ENCODE measurements at places on chromosomes 5 and 9.

GRCh38 chr9:110179734-110180133 is 28.2 kb downstream of the C9orf152 start:
- peak; percentile 90 for DNase-seq

- no peak for DNase-seq
Measured at GRCh38 chr9:126650404-126651341, 36.9 kb downstream of the LMX1B start.

- no peak for DNase-seq
Measured at GRCh38 chr5:14313986-14314690, 171.0 kb downstream of the TRIO start.

DNA sequence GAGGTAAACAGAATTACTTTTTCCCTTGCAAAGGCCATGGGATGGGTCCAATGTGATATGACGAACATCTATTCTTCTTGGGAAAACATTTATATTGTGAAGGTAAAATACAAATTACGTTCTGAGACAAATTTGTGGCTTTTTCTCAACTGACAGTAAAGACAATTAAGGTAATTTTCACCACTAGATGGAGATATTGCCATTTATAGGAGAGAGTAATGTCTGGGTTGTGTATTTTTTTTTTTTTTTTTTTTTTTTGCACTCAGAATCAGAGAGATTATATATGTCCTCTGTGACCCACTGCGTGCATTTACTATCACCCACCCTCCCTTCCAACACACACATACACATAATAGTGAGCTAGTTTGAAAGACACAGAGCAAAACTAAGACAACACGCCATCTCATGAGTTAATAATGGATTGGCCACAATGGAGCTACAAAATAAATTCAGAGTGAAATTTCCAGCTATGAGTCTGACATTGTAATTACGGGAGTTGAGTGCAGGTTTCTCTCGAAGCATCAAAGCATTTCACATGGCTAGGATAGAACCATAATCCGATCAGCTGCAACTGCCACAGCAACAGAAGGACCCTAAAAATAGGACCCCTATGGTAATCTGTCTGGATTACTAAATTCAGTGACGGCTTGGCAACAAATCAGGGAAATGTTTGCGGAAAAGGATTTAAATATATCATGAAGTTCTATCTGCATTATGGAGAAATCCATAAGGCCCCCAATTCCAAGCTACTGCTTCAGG is 49.2 kb downstream of the ANXA1 start:
- peak; percentile 24 for DNase-seq

DNA sequence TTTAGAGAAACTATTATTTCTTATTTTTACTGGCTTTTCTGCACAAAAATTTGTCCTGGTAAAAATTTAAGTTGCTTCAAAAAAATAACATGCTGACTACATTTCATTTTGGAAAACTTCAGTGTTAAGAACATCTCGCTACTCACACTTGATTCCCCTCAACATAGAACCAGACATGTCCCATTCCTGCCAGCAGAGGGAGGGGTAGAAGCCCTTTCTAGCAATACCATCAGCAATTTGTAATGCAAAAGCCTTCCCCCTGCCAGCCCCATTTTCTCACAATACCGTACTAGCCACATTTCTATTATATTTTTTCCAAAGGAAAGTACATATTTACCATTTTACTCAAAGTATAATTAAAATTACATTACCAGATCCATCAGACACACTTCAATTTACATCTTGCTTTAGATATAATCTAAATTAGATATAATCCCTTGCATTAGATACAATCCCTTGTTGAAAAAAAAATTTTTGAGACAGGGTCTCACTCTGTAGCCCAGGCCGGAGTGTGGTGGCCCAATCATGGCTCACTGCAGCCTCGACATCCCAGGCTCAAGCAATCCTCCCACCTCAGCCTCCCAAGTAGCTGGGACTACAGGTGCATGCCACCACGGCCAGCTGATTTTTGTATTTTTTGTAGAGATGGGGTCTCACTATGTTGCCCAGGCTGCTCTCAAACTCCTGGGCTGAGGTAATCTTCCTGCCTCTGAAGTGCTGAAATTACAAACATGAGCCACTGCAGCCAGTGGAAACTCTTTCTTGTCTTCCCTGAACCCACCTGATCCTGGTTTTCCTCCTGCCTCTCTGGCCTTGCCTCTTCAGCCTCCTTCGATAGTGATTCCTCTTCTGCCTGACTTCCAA is 39.6 kb upstream of the IDNK start:
- peak; percentile 68 for DNase-seq

DNA sequence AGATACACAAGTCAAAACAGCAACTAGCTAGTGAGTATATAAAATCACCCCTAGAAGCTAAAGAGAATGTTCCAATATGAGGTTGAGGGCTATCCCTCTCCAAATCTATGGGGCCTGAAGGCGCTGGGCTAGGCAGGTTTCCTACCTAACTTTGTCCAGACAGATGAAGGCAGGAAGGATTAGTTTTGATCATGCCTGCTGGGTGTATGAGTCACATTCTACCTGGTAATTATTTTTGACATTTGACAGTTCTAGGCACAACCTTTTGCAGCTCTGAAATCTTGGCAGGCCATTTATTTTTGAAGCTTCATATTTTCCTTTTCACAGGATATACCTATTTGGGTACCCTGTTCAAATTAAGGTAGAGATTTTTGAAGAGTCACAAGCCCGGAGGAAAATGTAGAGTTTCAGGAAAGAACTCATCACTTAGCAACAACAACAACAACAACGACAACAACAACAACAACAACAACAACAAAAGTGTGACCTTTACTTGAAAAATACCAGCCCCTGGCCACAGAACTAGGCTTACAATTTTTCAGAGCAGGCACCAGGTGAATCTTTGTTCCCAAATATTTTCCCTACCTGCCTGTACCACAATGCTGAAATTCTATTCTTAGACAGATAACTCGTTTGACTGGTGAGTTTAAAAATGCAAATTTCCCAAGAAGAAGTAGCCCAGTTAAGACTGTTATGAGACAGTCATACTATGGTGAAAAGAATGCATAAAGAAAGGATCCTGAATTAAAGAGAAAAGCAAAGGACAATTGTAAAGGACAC is 175.5 kb upstream of the TUT7 start:
- no peak for DNase-seq

GRCh38 chr9:15293804-15294316 is 13.2 kb downstream of the TTC39B start:
- peak; percentile 53 for DNase-seq

DNA sequence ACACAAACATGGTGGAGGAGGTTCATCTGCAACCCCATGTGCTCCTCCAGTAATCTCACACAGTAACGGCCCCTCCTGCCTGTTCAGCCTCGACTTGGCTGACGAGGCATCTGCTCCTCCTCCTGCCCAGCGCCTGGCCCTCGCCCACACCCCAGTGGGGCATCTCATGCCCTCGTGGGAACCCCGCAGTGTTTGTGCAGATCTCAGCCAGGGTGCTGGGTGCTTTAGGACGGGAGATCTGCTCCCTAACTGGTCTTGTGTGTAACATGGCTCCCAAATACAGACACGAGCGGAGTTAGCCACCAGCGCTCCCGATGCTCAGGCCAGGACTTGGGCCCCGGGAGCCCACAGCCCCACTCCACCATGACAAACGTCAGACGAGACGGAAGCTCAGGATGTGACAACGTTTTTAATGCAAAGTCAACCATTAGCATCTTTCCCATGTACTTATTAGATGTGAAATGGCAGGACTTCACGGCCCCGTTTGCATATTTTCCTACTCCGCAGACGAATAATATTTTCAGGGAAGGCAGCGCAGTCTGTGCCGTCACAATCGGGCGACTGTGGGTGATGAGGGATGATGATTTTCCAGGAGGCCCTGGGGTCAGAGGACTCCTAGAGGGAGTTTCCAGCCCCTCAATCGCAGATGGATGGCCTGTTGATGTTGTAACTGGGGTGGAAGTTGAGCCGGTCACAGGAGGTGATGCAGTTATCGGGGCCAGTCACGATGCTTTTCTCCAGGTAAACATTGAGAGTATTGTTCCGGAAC is 5.5 kb upstream of the MRPS2 start:
- no peak for DNase-seq

DNA sequence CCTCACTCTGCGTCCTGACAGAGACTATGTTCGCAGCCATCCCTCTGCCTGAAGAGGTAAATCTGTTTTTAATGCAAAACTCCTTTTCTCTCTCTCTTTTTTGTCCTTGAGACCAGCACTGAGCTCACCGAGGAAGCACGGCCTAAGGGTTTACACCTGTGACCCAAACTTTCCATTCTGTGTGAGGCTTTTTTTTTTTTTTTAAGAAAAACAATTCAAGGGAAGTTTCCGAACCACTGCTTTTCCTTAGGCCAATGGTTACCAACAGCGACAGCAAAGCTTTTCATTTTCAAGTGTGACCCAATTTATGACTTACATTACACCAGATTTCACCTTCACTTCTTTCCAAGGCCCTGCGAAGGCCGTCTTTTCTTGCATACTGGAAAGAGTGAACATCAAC is 205.9 kb downstream of the EFNA5 start:
- no peak for DNase-seq

GRCh38 chr5:35679357-35679756 is 61.7 kb downstream of the SPEF2 start:
- no peak for DNase-seq
